ENCODE measurements at places on chromosomes 6 and 20.
A peak's percentile ranks its signal among the peaks of the same experiment; 100 is the strongest.

- DNase-seq = no peak
Measured at GRCh38 chr20:61702246-61702645, 363.4 kb downstream of the TAF4 start.

- DNase-seq = no peak
Measured at GRCh38 chr6:7865781-7866180, 44.8 kb downstream of the TXNDC5 start.

DNA sequence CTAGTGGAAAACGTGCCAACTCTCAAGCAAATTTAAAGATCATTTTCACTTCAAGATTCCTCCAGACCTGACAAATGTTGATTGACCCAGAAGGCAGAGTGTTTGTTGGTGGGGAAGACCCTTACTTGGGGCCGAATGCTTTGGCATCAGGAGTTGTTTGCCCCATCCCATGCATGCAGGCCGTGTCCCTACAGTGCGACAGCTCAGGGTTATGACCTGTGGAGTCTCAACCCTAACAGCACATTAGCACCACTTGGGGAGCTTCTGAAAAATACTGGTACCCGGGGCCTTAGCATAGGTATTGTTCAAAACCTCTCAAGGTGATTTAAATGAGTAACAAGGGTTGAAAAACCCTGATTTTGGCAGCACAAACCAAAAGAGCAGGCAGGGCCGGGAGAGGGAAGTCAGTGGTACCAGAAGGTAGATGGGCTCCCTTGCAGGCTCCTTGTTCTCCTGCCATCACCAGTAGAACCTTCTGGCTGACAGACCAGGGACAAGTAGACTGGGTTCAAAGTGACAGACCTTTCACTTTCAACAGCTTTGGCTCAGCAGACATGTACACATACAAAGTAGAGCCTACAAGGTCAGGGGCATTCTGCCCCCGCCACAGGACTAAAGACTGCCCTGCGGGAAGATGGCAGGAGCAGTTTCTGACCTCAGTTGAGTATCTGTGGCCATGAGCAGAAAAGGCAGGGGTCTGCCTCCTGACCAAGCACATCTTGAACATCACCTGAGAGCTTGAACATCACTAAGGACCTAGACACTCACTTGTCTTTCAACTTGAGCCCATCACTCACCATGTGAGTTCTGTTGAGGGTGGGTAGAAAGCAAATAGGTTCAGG lies 39.6 kb downstream of the PLCG1 start:
- DNase-seq = no peak

GRCh38 chr6:16595514-16596120 lies 165.6 kb downstream of the ATXN1 start:
- DNase-seq = no peak

- no peak for DNase-seq
Measured at GRCh38 chr6:48610846-48611245, 499.8 kb upstream of the PTCHD4 start.

DNA sequence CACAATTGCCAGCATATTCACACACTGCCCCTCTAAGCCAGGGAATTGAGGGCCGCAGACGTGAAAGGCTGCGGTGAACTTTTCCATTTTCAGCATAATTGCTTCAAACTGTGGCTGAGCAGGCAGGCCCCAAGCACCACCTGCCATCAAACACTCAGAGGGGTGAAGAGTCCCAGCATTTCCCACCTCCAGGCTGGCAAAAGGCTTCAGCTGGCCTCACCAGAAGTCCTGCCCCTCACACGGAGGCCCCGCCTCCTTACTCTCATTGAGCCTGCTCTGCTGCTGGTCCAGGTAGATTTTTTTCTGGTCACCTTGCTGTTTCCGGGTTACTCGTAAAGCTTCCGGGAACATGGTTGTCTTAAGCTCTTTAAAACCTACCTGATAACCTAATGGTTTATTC lies 52.0 kb upstream of the PRELID3B start:
- DNase-seq = no peak

DNA sequence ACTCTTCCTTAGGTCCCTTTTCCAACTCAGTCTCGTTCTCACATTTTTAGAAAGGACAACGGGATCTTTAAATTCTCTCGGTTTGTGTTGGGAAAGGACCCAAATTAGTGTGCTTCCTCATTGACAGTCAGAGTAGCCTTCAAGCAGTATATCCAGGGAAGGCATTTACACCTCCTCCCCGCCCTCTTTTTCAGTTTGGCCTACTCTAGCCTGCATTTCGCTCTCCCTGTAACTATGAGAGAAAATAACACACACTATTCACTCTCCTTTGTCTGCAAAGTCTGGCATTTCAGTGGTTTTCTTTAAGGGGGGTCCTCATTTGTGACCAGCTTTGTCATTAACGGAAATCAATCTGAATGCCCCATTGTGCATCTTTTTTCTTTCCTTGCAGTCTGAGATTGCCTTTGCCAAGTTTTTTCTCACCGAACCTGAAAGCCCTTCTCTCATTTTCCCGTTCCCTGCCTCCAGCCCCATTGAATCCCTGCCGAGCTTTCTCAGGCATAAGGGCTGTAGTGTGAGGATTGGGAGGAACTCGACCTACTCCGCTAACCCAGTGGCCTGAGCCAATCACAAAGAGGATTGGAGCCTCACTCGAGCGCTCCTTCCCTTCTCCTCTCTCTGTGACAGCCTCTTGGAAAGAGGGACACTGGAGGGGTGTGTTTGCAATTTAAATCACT lies 393 bp upstream of the FABP7 start:
- DNase-seq = no peak

DNA sequence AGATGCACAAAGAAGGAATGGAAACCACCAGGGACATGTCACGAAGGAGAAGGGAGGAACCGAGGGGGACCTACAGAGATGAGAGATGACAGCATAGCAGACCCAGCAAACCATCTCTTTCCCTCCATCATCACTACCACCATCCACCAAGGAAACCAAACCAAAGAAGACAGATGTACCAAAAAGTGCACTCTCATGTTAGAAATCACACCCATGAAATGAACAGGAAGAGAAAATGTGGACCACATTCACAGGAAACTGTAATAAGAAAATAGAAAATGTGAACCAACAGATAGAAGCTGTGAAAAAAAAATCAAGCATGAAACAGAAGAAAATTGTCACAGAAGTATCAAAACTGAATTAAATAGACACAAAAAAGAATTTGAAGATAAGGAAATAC lies 672.7 kb downstream of the QKI start:
- DNase-seq = no peak

GRCh38 chr6:72133324-72133723 lies 247.0 kb downstream of the RIMS1 start:
- peak; percentile 30 for DNase-seq

- DNase-seq = no peak
Measured at GRCh38 chr20:34475979-34476736, 40.1 kb upstream of the DYNLRB1 start.

DNA sequence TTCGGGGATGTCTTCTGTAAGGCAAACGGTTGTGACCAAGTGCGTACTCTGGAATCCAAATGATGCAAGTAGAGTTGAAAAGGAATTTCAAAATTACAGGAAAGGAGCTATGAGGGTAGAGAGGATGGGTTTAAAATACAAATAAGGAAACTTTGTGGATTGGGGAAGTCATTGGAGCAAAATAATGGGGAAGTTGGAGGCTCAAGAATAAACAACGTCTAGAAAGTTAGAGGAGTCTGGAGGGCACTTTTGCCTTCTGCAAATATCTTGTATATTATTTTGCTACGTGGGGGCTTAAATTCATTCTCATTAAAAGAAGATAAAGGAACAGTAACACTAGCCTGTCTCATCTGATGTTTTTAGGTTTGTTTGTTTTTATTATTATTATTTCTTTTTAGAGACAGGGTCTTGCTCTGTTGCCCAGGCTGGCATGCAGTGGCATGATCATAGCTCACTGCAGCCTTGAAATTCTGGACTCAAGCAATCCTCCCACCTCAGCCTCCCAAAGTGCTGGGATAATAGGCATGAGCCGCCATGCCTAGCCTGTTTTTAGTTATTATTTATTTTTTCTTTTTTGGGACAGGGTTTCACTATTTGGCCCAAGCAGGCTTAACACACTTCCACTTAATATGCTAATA lies 55.0 kb upstream of the TNFAIP3 start:
- DNase-seq = no peak

DNA sequence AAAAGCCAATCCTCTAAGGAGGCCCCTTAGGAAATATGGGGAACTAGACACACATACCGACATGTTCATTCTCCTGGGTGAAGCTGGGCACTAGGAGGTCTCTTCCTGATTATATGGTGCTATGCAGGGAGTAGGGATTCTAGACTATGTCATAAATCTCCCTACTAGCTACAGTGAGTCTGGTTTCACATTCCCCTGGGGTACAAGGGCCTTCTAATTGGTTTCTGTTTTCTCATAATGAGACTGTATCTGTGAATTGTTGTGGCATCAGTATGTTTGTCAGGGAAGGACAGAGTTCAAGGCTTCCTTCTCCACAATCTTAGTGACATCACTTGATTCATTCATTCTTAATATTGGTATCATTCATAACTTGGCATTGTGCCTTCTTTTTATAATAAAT lies 103.5 kb downstream of the TINAG start:
- DNase-seq = no peak

- DNase-seq = no peak
Measured at GRCh38 chr20:60020251-60020650, 62.0 kb downstream of the CDH26 start.

Data from NCI-H2081 (cell line).